Stimulated activated CD8-positive, alpha-beta memory T cell treated with anti-CD3 and anti-CD28 coated beads, Interleukin-4, amount 100 ng/mL, for 1 hour (primary cell): ENCODE measurements at places on chromosomes 11 and 22.

DNA sequence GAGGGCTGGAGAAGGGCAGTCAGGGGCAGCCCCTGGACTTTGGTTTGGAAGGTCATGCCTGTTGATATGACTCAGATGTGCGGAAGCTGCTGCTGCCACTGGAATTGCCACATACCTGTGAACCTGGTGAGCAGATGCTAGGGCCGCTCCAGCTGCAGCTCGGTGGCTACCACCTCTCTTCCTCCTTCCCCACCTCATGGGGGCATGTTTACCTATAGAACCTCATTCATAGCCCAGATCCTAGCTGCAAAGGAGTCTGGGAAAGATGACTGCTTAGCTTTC, 17.5 kb upstream of the TSPAN18 start:
- DNase-seq: no peak

GRCh38 chr22:23557036-23557435, 23.1 kb downstream of the IGLL1 start:
- no peak for DNase-seq

GRCh38 chr11:97739932-97740800, 1280.6 kb upstream of the CNTN5 start:
- no peak for DNase-seq

DNA sequence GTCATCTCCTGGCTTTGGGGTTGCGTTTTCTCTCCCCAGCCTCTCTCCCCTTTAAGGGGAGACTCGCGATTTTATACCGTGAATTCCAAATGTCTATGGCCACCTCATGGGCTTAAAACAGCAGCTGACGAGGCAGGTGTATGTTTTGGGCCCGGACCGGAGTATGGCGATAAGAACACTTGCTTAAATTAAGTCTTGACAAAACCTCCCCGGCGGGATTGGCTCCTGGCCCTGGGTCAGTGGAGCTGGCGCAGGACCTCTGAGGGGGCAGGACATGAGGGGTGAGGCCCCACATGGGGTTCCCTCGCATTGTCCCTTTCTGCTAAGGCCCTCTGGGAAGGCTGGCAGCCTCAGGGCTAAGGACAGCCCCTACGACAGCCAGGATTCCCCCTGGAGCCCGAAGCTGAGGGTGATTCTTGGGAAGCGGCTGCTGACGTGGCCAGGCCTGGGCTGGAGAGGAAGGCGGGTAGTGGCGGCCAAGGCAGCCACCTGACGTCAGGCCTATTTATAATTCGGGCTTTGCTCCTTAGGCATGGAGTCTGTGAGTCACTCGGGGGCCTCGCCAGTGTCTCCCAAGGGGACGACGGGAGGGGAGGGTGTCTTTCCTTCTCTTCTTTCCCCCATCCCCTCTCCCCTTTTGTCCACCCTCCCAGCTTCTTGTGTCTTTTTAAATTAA, 12.7 kb downstream of the MYO18B start:
- no peak for DNase-seq

DNA sequence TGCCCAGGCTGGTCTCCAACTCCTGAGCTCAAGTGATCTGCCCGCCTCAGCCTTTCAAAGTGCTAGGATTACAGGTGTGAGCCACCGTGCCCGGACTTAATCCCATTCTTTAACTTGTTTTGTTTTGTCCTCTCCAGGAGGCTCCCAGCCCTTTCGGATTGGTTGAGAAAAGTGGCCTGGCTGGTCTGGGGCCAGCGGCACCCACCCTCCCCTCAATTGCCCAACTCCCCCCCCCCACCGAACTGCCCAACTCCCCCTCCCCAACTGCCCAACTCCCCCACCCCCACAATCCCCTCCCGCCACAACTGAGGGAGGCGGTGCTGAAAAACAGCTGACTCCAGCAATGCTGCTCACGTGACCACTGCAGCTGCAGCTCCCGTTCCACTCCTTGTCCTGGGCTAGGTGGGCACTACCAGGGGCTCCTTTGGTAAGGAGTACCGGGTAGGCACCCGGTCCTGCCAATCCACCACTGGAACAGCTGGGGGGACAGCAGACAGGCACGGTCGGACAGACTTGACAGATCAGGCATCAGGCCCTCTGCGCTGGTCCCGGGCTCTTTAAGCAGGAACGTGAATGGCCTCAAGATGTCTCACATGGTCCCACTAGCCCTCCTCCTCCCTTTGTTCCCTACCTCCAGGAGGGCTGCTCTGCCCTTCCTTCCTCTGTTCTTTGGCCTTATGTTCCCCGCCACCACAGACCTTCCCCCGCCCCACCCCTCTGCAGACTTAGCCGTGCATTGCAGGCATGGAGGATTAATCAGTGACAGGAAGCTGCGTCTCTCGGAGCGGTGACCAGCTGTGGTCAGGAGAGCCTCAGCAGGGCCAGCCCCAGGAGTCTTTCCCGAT, at the start of gene TCN2:
TCN2 (plus strand) TSS at position 720 of the 845 bp plus-strand sequence. CDS start 158 bp downstream, outside the sequence.
- DNase-seq: no peak

DNA sequence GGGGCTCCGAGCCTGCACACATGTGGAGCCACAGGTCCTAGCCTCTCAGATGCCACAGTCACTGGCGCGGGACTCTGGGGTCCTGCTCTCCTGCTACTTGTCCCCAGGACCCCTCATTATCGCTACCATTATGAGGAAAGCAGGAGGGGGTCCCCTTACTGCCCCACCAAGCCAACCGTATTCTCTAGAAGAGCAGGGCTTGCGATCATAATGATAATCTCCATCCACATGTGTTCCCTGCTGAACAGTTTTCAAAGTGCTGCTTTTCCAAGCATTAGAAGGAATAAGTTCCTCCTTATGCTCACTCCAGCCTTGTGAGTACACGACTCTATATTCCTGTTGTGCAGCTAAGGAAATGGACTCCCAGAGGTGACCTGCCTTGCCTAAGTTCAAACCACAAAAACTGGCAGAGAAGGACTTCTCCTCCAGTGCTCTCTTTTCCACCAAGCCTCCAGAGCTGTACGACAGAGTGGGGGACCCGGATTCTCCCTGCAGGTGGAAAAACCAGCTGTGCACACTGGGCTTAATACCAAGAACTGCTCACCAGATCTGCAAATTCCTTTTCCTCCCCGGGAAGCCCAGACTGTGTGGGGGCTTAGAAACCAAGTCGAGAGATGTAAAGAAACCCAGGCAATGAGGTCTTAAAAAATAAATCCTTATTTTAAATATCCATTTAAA, 92.8 kb upstream of the DRD2 start:
- no peak for DNase-seq

- DNase-seq: no peak
Measured at GRCh38 chr11:116986521-116987105, 111.6 kb downstream of the SIK3 start.

- DNase-seq: no peak
Measured at GRCh38 chr11:120578596-120579154, 67.1 kb downstream of the GRIK4 start.

- no peak for DNase-seq
Measured at GRCh38 chr11:113651023-113651422, 55.1 kb downstream of the TMPRSS5 start.

GRCh38 chr11:96001037-96001436, 77.1 kb upstream of the MTMR2 start:
- DNase-seq: no peak

- no peak for DNase-seq
Measured at GRCh38 chr22:48883211-48883960, 944.3 kb downstream of the BRD1 start.

DNA sequence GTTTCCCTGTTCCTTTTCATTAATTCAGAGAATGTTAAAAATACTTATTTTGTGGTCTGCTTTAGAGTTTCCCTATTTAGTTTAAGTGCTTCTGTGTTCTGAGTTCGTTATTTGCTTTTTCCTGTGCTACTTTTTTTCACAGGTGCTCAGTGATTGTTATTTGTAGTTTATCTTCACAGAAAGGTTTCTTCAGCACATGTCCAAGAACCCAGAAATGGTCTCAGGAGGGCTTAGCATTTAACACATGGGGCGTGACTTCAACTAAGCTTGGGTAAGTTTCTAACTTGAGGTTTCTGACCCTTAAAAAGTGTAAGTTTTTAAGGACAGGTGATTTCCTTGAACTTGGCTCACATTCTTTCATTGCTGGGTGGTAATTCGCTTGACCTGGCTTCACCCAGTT, 157.3 kb downstream of the AASDHPPT start:
- no peak for DNase-seq

- DNase-seq: no peak
Measured at GRCh38 chr11:772429-773390, 4.6 kb downstream of the GATD1 start.

GRCh38 chr11:124294687-124295086, 19.1 kb downstream of the OR8D1 start:
- no peak for DNase-seq

GRCh38 chr11:27277843-27278242, 85.2 kb downstream of the CCDC34 start:
- DNase-seq: no peak

DNA sequence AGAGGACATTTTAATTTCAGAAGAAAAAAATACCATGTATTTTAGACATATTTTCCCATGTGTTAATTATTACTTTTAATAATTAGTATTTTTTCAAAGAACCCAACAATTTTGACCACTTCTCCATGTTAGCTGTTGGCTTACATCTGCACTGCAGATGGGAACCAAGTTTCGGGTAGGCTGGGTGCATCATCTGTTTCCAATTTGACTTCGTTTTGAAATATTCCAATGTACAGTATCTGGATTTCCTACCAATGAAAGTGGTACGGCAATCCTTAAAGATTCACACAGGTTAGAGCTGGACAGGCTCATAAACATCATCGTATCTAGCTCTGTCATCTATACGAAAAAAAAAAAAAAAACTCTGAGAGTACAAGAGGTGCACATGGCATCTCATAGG, 670.2 kb downstream of the OPCML start:
- DNase-seq: no peak

GRCh38 chr11:114396916-114397315, 3.4 kb downstream of the C11orf71 start:
- DNase-seq: no peak

DNA sequence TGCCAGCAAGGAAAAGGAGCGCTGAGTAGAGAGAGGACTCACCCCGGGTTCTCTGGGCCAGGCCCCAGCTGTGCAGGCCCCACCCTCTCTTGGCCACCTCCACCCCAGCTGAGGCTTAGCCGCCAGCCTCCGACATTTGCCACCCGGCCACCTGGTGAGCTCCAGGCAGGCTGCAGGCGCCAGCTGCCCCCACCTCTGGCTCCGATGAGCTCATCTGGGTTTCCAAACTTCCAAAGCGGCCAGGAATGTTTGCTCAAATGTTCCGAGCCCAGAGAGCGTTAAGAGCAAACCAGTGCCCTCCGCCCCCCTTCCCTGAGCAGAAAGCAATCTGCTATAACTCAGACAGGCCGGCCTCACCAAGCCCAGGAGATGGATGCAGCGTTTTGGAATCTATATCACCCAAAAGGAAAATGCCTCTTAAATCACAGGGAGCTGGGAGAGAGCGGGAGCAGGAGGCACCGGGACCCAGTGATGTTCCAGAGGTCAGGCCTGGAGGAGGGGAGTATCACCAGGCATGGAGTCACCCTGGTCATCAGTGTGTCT, 9.1 kb upstream of the MN1 start:
- DNase-seq: no peak

DNA sequence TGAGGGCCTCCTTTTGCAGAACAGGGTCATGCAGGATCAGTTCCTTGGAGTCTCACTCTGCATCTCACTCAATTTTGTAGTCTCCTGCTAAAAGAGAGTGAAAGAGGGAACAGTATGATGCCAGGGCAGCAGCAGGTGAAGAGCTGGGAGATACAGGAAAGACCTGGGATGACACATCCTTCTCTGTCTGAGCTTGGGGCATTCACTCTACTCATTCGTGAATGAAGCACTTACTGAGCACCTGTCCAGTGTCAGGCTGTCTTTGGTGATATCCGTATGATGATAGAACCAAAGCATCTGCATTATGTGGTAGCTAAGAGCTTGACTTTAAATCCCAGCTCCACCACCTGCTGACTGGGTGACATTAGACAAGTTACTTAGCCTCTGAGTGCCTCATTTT, 14.4 kb downstream of the SREBF2 start:
- DNase-seq: no peak

DNA sequence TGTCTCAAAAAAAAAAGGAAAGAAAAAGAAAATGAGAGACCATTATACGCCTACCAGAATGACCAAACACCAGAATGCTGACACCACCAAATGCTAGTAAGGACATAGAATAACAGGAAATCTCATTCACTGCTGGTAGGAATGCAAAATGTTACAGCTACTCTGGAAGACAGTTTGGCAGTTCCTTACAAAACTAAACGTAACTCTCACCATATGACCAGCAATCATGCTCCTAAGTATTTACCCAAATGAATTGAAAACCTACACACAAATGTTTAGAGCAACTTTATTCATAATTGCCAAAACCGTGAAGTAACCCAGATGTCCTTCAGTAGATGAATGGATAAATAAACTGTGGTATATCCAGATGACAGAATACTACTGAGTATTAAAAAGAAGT, 7.2 kb downstream of the CHKA start:
- DNase-seq: no peak

- DNase-seq: no peak
Measured at GRCh38 chr11:65899356-65900124, 648 bp downstream of the FOSL1 start.

- no peak for DNase-seq
Measured at GRCh38 chr11:69796063-69796462, 20.9 kb upstream of the FGF4 start.

DNA sequence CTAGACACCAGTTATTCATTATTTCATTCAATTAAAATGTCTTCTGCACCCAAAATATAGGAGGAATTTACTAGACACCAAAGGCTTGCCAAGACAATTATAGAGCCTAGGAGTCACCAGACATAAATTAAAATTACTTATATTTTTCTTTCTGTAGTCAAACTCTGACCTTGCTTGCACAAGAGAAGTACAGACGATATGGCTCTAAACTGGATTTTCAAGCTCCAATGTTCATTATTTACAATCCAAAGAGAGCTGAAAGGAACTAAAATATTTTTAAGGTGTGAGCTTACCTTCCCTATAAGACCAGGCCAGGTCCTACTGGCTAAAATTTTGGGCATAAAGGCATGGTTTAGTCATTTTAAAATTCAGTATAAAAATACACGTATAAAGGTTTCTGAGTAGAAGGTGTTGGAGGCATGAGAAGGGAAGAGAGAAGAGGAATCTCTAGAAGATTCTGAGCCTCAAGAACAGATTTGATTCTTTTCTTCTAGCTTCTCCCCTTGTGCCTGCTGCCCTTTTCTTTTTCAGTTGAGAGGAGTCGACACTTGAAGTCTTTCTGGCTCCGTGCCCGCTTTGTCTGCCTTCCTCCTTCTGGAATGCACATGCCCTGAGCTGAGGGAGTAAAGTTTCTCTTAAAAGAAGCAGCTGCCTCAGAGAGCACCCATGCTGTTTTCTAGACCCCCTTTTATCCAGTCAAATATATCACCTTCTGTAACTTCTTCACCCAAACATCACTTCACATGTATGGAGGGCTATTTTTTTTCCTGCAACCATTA, 13.5 kb downstream of the C11orf97 start:
- DNase-seq: no peak

DNA sequence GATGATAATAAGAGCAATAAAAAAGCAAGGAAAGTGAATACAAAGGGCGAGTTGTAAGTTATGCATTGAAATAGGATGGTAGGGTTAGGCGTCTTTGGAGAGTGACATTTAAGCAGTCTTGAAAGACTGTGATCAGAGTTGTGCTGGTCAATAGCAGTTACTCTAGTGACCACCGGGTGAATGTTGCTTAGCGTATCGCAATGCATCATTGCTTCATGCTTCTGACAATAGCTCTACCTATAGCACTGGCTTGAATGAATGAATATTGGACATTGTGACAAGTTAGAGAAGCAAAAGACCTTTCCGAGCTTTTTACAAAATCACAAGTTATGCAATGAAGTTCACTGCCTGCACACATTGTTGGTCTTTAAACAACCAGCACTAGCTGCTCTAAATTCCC, 7.7 kb upstream of the OR8B12 start:
- DNase-seq: no peak

GRCh38 chr11:76316726-76317125, 64.2 kb downstream of the THAP12 start:
- no peak for DNase-seq

- DNase-seq: no peak
Measured at GRCh38 chr11:10004526-10005113, 289.4 kb downstream of the SBF2 start.
